ENCODE measurements at places on chromosomes 12 and 14.

DNA sequence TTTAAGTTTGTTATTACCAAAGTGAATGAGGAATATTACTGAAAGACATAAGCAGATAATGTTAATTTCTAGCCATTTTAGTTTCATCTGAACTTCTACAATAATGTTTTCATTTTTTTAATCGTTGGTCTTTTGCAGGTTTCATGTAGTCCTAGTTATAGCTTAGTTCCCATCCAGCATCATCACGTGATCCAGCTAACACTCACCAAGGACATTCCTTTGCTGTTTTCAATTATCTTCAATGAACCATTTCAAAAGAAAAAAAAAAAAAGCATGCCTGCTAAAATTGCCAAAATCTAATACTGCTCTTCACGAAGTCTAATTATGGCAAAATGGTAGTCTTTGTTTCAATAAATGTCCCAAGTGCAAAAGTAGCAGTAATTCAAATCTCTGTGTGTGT lies 187.7 kb upstream of the ATXN7L3B start:
- no peak for DNase-seq

GRCh38 chr12:31471823-31472222 lies 119.1 kb downstream of the DENND5B start:
- no peak for DNase-seq

DNA sequence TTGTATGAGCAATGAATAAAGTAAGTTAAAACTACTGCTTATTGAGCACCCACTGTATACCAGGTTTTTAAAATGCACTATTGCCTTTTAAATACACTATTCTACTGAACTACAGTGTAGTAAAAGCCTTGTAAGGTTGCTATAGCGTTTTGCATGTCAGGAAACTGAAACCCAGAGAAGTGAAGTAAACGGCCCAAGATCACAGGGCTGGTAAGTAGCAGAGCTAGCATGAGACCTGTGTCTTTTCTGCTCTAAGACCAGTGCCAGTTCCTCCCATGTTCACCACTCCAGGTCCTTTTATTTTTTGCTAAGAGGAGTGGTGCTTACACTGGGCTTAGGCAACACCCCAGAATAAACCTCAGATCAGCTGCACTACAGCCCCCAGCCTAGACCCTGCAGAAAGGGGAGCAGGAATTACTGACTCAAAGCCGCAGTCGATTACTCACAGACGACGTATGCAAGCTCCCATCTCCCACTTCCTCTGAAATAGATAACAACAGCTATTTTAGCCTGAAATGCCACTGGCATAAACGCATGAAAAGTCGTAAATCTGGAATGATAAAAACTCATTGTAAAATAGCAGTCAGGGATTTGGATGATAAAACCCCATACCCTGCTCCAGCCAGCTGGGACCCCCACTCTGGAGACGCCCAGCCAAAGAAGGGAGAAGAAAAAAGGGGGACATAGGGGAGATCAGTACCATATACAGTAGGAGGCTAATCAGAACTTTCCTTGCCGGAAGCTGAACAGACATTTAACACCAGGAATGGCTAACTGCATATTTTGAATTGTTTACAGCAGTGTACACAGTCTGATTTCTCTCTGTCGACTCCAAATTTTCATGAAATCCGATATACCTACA lies 108.3 kb downstream of the NUAK1 start:
- DNase-seq: no peak

GRCh38 chr12:43167691-43168090 lies 384.3 kb downstream of the ADAMTS20 start:
- no peak for DNase-seq

DNA sequence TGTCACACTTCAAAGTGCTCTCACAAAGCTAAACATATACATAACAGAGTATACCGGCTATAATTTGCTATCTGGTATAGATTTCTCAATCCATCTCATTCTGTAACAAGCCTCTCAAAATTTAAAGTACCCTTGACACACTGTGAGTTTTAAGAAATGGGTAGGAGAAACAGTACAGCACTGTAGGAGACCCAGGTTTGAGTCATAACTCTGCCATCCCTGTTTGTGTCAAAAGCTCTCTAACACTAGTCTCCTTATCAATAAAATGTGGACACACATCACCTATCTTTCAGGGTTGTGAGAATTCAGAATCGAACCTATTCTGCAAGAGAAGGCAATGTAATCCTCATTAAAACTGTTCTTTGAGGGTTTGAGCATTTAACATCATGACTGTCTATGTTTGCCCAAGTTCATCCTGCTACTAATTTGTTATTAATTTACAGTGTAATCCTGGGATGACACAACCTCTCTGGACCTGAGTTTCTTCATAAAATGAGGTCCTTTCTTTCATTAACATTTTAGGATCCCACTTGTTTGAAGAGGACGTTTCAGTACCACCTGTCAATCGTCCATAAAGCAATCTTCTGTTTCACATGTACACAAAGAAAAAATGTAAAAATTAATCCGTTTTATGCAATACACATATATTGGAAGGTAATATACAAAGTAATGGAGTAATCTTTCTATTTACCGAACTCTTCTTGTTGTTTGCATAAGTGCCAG lies 12.1 kb downstream of the SPTSSA start:
- DNase-seq: peak; percentile 79

All from DMS153 (cell line).